ENCODE measurements at places on chromosomes 4 and X.

- no peak for DNase-seq
Measured at GRCh38 chr4:44256414-44256813, 192.2 kb downstream of the KCTD8 start.

DNA sequence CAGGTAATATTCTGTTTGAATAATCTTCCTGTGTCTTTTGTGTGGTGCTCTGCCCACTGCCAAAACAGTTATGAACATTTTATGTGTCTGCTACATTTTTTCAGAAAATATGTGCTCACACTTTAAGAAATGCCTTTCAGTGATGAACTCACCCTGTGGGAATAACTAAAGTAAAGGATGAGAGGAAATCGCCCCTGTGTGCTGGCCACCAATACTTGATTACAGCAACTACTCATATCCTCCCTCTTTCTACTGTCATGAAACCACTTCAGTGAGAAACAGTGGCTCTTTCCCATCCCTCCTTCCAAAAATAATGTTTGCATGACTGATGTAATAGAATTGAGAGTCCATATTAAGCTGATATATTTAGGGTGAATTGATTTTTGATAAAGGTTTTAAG is 900.9 kb downstream of the RAB28 start:
- DNase-seq, result no peak

GRCh38 chr4:36164900-36165630 is 79.2 kb downstream of the ARAP2 start:
- no peak for DNase-seq

DNA sequence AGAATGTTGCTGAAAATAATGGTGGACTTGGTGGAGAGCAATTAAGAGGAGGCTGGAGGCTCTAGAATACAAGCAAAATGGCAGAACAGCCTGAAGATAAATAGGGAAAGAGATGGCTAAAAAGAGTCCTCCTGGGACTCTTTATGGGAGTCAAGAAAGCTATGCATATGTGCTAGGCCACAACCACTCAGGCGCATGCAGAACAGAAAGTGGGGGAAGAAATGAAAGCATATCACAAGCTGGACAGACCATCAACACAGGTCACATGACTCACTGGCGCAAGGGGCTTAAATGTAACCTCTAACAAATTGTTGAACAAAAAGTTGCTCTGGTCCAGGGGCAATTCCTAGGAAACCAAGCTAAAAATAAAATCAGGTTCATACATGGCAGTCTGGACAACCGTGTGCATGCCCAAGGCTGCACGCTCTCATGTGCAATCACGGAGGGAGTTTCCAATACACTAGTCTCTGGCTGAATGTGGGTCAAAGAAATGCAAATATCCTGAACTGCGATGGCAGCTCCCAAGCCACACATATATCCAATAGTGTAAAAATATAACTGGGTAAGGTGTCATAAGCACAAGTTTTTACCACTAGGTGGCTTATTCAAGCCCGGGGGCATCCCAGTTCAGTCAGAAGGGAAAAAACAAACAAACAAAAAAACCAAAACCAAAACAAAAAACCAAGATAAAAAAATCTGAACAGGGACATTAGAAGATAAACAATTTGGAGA is 45.4 kb downstream of the ZNF711 start:
- DNase-seq, result no peak

DNA sequence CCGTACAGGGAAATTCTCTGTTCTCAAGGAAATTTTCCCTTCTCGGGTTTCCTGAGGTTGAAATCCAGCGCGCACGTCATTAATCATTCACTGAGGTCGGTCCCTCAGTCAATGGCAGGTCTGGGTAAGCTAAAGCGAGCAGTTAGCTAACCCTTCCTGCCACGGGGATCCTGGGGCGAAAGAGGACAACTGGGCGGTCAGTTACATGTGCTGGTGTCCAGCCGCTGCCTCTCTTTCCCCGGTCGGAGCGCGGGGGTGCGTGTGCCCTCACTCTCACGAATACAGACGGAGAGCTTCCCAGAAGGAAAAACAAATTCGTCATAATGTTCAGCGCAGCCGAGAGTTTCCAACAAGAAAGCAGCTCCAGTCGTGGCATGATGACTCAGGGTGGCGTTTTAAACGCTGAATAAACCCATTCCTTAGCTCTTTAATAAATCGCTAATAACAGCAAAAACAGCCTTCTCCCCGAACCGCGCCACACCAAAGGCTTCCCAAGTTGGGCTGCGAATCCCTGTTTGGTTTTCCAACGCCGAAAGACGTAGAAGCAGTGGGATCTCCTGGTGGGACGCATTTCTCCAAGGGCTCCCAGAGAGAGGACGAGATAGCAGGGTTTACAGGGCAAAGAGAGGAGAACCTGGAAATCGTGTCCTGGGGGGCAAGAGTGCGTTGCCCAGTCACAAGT is 752 bp upstream of the FGF5 start:
- no peak for DNase-seq

DNA sequence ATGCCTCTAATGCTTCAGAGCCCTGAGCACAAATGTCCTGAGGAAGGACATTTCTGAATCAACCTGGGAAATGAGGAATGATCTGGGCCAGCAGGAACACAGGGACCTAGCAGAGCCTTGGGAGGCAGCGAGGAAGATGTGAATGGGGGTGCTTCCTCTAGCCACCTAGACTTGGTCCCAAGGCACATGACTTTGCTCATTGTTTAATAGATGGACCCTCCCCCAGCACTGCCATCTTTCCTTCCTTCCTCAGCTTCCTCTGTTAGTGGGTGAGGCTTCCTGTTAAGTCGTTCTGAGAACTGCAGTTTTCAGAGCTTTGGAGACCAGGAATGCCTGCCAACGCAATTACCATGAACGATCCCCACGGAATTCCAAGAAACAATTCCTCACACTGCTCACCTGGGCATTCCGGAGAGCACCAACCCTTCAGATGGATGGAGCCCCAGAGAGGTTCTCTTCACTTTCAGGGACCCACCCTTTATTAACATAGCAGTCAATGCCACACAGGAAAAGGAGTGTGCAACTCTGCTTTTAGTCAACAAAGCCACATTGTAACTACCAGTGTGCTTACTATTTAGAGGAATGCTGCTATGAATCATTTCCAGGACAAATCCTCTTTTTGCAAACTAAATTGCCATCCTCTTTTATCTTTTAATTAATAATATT is 48.5 kb upstream of the STIM2 start:
- DNase-seq, result no peak

- DNase-seq, result no peak
Measured at GRCh38 chr4:15794905-15795304, 16.8 kb downstream of the CD38 start.

DNA sequence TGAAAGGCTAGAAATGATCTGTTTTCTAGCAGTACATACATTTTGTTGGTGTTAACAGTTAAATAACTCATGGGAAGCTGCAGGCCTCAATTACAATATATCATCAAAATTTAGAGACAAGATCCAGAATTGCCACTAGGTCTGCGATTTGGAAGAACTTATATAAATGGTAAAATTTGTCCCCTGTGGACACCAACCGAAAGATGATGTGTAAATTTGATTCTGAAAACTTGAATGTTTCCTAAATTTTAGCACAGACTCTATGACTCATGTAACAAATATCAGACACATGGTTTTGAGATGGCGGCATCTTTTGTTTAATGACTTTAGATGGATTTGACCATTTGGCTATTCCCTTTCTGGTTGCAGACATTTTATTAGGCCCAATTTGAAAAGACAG is 6.0 kb upstream of the HPGDS start:
- no peak for DNase-seq

DNA sequence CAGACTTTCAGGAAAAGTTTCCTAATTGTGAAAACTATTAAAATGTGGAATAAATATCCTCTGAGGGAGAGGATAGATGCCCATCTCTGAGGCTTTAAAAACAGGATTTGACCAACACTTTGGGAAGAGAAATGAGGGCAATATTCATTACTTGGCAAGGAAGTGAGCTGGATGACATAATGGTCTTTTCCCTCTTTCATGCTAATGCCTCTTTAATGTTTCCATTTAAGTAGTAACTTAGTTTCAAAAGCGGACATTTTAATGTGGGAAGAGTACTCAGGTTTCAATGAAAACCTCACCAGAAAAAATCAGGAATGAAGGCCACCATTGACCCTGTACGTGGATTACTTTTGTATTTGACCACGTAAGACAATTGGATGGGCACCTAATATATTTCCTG is 503.3 kb downstream of the ANKRD50 start:
- no peak for DNase-seq

DNA sequence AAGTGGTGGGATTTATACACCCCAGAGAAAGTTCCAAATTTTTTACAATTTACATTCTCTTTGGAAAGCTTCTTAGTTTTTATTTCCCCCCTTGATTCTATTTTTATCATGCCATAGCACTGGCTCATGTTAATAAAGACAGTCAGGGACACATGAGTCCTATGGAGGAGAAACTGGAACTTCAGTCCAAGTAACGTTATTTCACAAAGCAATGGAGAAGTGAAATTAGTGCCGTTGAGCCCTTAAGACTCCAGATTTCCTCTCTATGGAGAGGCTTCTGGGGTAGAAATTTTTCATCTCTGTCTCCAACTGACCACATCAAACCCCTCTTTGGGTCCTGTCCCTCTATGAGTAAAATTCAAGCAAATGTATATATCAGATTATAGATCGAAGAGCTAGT is 12.8 kb upstream of the TASL start:
- DNase-seq, result no peak

GRCh38 chrX:72532366-72532765 is 40.3 kb downstream of the HDAC8 start:
- no peak for DNase-seq

DNA sequence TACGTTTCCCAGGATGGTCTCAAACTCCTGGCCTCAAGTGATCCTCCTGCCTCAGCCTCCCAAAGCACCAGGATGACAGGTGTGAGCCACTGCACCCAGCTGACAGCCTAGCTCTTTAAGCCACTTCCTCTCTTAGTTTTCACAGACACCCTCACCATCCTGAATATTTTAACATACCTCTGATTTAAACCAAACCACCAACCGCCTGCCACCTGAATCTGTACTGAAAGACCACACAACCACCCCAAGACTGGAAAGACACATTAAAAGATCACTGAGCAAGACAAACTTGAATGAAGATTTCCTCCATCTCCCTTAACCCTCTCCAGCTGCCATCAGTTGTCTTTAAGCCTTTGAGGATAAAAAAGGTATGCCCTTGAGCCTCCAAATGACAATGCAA is 110.6 kb downstream of the SH3KBP1 start:
- DNase-seq, result no peak

DNA sequence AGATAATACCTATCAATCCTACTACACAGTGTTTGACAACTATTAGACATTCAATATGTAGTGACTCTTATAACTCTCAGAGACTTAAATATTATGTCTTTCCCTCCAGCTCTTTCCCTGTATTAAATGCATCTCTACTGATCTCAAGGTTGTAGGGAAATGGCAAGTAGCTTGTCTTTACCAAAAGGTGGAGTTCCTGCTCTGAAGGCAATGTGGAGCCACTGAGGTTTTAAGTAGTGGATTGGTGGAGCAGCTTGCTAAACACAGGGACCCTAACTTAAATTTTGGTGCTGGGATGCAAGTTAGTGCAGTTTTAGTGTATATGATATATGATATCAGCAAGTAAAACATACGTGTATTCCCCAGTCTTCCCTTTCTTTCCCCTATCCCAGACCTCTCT is 13.1 kb downstream of the FNIP2 start:
- DNase-seq, result no peak

DNA sequence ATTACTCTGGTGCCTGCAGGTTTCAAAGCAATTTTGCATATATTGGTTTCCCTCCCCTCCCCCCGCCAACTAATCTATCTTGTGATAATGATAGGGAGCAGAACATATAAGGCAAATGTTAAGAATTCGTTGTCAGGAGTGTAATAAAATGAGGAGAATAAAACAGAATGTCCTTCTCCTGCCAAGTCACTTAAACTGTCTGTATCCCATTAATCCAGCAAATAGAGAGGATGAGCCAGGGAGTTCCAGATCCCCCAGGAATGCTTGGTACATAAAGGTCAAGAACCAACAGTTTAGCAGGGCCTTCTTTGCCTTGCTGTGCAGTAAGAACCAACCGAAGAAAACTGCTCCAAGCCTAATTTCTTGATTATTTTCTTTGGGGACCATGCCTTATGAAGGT is 141.4 kb downstream of the AMELX start:
- no peak for DNase-seq

GRCh38 chr4:74473155-74473811 is 28.3 kb downstream of the AREG start:
- no peak for DNase-seq

GRCh38 chr4:162163892-162164759 is at the start of gene FSTL5:
FSTL5 (minus strand) TSS chr4:162164000; CDS start chr4:162111396, 52,604 bp downstream.
- DNase-seq, result peak; percentile 50

DNA sequence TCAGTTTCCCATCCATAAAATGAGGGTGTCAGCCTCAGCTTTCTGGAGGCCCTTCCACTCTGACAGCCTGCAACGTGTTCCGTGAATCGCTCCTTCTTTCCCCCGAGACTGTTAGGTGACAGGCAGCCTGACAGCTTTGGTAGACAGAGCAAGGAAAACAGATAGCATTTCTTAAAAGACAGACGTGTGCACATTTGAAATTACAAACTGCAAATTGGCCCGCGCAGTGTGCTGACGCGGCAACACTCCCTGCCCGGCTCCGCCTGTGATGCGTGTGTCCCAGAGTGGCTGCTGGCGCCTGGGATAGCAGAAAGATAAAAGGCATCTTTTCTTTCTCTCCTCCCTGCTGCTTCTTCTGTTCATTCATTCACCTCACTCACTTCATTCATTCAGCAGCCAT is 245.3 kb downstream of the AFAP1 start:
- no peak for DNase-seq

All from left renal cortex interstitium (tissue), 4 donors.